ENCODE measurements at places on chromosomes 2 and 18.

DNA sequence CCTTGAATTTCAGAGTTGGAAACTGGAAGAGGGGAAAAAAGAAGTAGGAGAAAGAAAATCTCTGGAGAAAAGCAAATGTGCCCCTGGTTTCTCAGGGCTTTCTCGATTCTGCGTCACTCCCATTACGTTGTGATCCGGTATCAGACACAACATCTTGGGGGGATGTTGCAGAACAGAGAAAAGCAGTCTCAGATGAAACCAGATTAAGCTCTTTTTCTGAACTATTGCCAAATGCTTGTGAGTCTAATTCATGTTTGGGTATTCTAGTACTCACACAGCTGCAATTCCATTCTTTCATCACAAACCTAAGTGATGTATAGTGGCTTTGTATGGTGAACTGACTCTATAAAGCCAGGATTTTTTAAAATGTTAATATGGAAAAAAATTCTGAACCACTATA, 233.2 kb downstream of the TCF4 start:
- DNase-seq: no peak

DNA sequence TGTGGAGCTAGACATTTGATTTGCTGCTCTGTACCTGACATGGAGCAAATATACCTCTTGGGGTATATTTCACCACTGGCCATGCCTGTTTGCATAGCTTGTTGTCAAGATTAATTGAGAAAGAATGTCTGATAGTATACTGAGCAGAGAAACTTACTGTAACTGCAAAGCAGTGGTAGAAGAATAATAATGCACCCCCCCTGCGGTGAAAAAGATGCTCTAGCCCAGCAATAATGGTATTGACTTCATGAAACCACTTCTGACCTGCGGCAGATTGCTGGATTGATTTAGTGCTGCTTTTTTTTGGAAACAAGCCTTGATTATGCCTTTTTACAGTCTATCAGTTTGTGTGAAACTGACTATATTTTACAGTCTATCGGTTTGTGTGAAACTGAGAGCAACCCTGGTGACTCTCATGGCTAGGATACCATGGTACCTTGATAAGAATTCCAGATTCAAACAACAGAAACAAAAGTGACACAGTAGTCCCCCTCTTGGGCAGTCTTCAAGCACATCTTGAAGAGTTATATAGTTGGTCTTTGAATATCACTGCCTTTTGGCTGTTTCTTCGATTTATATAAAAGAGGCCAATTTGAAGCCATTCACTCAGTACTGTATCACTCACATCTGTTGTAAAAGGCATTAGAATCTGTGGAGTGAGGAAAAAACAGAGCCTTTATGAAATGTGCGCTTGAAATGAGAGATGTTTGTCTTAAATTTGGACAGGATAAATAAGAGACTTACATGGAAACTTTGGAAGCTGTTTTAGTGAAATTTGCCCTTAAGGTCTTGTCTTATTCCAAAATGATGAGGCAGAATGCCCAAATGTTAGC, 102.5 kb downstream of the FMNL2 start:
- DNase-seq: no peak

GRCh38 chr2:72204786-72205503, 57.3 kb upstream of the CYP26B1 start:
- no peak for DNase-seq

DNA sequence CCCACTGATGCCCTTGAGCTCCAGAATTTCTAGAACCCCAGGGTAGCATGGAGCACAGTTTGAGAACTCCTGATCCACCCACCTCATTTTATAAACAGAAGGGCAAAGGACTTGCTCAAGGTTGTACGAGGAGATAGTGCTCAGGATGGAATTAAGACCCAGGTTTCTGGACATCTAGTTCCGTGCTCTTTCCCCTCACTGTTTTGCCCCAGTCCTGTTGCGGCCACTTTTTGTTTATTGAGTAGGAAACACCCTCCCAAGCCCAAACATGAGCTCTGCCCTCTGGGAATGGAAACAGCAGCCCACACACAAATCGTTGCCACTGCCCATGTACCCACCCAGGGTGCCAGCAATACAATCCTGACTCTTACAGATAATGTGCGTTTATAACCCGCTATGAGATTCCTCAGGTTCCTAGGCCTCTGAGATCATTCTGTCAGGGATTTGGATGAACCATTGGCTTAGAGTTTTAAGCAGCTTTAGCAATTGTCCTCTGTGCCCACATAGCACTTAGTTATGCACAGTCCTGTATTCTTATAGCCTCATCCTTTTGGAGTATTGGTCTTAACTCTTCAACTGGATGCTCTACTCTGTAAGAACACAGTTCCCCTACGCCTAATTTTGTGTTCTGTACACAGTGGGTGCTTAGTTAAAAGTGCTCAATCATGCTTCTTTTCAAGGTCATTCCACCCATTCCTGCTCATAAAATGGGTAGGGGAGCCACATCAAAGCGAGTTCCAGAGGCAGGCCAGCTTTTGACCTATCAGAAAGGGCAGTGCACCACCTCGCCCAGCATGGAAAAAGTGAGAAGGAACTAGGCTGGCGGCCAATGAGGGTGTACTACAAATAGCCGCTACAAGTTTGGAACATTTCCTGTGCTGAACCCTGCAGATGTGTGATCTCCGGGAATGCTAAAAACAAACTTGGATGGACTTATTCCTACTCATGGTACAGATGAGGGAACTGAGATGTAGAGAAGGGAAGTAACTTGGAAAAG, 60.3 kb upstream of the IGFBP2 start:
- DNase-seq: no peak

- DNase-seq: no peak
Measured at GRCh38 chr2:151350579-151351195, 6.7 kb upstream of the TNFAIP6 start.

DNA sequence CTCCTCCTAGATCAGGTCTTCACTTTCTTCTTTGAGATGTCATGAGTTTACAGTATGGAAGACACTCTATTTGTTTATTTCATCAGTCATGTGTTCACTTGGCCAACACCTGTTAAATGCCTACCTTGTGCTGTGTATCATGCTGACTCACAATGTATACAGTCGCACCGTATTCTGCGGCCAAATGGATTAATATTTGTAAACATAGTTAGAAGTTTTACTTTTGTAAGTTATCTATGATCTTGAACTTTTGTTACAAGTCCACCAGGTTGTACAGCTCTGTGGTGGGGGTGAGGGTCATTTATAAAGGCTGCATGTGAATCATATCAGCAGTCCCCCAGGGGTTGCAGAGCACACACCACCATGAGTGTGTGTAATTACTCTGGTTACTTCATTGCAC, 408.7 kb upstream of the NRP2 start:
- no peak for DNase-seq

GRCh38 chr18:48643262-48643661, 104.4 kb downstream of the CTIF start:
- no peak for DNase-seq

- no peak for DNase-seq
Measured at GRCh38 chr2:218323526-218324472, 31.5 kb upstream of the TMBIM1 start.

- DNase-seq: no peak
Measured at GRCh38 chr2:229059331-229060033, 211.6 kb downstream of the PID1 start.

DNA sequence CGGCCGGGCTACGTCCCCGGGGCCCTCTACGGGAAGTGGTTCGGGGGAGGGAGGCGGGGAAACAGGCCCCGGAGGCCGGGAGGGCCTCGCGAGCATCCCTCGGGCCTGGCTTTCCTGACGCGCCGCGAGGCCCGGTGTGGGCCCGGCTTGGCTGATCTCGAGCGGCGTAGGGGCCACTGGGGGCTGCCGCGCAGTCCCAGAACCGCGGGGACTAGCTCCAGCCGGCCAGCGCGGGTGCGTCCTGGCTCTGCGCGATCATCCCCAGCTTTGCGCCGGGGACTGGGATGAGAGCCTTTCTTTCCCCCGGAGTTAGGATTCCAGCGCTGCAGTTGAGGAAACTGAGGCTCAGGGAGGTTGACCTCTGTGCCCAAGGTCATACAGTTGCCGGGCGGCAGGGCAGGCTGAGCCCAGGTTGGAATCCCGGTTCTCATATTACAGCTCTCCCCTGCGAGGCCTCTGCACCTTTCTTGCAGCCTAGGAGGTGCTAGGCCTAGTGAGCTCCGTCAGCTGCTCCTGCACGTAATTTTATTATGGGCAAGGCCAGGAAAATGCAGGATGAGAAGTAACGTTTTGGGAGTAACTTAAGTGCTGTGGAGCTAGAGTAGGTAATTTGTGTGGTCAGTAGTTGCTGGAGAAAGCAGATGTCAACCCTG, 501 bp downstream of the LPIN1 start:
- DNase-seq: no peak

DNA sequence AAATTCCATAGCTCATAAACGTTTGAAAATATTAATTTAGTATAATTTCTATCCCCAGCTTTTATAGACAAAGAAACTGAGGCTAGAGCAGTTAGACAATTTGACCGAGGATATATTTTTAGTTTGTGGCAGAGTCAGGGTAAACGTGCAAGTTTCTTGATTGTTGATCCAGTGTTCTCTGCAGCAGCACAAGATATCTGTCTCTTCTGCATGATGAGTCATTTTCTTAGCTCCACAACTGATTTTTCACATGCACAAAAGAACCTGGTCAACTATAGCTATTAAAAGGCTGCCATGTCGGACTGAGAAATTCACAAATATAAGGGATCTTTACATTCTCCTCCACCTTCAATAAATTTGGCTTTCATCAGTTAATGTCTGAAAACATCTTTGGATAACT, 143.4 kb upstream of the CYP26B1 start:
- DNase-seq: no peak

- no peak for DNase-seq
Measured at GRCh38 chr18:31049189-31049588, 6.6 kb upstream of the DSC3 start.

GRCh38 chr2:141703501-141703900, 427.3 kb downstream of the LRP1B start:
- no peak for DNase-seq

GRCh38 chr2:101223814-101224231, 28.9 kb upstream of the CNOT11 start:
- no peak for DNase-seq

GRCh38 chr18:34659579-34660517, 50.2 kb upstream of the DTNA start:
- no peak for DNase-seq

- no peak for DNase-seq
Measured at GRCh38 chr18:70337139-70337972, 48.5 kb downstream of the SOCS6 start.

DNA sequence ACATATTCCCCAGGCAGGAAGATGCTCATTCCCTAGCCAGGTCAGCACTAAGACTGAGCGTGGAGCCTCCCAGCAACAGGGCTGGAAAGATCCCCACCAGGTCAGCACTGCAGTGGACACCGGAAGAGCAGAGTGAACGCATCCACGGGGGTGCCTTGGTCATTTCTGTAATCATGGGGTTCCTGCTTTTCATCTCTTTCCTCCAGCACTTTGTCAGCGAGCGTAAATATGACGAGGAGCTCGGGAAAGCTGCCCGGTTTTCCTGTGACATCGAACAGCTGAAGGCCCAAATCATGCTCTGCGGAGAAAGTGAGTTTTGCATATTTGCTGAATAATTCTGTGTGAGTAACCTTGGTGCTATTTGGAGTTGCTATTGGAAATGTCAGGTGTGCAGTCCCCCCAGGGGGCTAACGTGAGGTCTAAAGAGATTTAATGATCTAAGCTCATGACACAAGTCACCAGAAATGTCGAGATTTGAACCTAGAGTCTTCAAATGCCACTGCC, 40.1 kb downstream of the KCTD18 start:
- no peak for DNase-seq

GRCh38 chr2:65706411-65706810, 274.0 kb upstream of the SPRED2 start:
- DNase-seq: no peak

GRCh38 chr2:209726311-209726710, 45.3 kb upstream of the UNC80 start:
- no peak for DNase-seq

GRCh38 chr2:86441882-86442641, 891 bp downstream of the KDM3A start:
- DNase-seq: peak; percentile 45

DNA sequence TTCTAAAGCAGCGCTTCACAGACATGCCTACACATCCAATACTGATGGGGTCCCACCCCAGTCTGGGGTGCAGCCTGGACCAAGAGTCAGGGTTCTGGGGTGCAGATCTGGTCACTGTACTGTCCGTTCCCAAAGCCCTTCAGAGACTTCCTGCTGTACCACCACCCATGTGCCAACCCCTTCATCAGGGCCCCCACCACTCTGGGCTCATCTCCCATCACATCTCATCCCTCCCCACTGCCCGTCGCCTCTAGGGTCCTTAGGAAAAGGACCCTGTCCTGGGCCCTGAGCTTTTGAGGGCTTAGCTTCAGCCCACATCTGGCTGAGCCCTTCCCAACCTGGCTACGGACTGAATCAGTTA, 37.9 kb upstream of the ID2 start:
- DNase-seq: no peak

GRCh38 chr2:66433945-66434678, 813 bp upstream of the MEIS1 start:
- DNase-seq: no peak

DNA sequence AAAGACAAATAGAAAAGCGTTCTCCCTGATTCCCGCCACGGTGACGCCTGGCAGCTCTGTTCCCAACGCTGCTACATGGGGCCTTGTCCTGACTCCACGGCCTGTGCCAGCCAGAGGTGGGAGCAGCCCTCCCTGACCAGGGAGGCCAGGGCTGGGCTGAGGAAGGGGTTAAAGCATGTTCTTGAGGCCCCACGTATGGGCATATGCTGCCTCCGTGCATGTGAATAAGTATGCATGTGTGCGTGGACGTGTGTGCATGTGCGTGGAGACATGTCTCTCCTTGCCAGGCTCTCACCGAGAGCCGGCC, 1.6 kb upstream of the SNED1 start:
- no peak for DNase-seq

- DNase-seq: no peak
Measured at GRCh38 chr2:41321351-41321750, 726.5 kb upstream of the PKDCC start.
